ENCODE measurements at places on chromosomes 3 and 15.
A peak's percentile ranks its signal among the peaks of the same experiment; 100 is the strongest.

DNA sequence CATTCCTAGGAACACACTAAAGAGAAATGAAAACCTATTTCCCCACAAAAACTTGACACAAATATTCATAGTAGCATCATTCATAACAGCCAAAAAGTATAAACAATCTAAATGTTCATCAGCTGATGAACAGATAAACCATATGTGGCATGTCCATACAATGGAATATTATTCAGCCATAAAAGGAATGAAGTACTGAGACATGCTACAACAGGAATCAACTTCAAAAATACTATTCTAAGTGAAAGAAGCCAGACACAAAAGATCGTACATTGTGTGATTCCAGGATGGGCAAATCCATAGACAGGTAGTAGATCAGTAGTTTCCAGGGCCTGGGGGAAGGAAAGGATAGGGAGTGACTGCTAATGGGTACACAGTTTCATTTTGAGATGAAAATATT, 118.0 kb downstream of the GSK3B start:
- no peak for DNase-seq

DNA sequence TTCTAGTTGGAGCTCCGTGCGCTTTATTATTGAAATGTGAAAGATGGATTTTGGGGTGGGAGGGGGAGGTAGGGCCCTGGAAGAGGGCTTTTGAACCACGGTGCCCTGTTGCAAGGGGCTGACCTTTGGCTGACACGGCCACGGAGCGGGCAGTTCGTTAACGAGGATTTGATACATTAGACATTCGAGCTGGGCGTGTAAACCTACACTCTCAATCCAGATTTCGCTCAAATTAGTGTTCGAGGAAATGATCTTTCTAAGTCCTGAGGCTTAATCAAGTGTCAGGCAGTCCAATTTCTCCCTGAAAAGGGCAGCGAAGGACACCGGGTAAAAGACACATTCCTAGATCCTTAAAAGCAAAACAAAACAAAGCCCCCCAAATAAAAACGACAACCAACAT, 13.0 kb downstream of the ZIC1 start:
- DNase-seq: no peak

DNA sequence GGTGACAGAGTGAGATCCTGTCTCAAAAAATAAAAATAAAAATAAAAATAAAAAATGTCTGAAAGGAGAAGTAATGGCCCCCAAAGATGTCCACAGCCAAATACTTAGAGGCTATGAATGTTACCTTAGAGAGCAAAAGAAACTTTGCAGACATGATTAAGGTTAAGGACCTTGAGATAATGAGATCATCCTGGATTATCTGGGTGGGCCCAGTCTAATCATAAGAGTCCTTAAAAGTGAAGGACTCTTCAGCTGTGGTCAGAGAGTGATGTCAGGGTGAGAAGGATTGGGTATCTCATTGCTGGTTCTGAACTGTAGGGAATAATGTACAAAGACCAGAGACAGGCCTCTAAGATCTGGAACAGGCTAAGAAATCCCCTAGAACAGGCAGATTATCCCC, 84.9 kb upstream of the POU1F1 start:
- DNase-seq: no peak

DNA sequence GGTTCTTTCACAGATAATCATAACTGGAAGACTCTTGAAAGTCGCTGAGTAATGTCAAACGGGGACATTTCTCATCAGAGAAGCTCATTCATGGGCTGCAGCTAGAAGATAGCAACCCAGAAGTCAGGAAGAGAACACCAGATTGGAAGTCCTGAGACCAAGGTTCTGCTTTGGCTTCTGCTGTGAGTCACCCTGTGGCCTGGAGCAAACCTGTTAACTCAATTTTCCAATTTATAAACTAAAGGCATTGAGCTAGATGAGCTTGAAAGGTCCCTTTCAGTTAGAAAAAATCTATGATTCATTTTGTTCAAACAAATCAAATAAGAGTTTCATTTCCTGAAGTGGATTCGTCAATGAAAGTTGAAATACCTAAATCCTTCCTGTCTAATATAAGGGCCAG, 402.2 kb downstream of the EPHB1 start:
- no peak for DNase-seq

DNA sequence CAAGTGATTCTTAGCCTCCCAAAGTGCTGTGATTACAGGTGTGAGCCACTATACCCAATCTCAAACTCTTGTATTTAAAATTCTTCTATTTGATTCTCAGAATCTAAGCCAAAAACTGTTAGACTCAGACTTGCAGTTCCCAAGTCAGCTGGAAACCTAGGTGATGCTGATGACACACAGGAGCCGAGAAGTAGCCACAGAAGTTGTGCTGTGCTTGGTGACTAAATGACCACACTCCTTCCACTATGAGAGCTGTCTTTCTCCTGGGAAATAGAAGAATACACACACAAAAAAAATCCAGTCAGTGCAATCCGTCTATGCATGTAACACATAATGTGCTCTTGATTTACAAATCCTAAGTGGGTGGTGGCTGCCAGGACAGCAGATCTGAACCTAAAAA, 33.9 kb downstream of the ILDR1 start:
- DNase-seq: no peak

GRCh38 chr15:83445643-83446042, 1.5 kb upstream of the SH3GL3 start:
- no peak for DNase-seq

DNA sequence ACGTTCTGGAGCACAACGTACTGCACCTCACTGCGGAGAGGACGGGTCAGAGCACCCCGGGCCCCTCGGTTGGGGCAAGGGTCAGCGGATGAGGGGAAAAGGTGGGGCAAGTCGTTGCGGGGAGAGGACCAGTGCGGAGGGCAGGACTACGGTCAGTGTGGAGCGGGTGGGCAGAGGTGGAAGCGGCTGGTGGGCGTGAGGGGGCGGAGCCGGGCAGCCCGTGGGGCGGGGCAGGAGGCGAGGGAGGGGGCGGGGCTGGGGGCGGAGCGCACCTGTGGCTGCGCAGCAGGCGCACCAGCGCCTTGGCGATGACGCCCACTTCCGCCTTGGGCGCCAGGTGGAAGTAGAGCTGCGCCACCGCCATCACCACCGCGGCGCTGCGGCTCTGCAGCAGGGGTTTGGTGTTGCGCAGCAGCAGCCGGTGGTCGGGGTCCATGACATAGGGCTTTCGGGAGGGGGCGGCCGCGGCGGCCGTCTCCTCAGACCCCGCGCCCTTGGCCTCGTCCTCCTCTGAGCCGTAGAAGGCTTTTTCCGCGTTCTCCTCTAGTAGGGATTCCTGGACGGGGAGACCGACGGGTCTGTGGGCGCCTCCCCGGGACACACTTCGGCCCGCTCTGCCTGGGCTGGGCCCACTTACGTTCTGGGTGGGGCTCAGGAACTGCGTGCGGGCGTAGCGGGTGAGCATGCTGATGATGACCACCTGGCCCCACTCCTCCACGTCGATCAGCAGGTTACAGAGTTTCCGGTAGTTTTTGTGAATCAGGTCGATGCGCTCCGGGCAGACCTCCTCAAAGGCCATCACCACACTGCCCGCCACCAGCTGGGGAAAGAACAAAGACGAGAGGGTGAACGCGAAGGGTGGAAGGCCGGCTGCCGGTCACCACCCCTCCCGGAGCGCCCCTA, 29.2 kb downstream of the AP3B2 start:
- peak; percentile 58 for DNase-seq

- DNase-seq: no peak
Measured at GRCh38 chr3:35422836-35423601, 216.3 kb upstream of the ARPP21 start.

DNA sequence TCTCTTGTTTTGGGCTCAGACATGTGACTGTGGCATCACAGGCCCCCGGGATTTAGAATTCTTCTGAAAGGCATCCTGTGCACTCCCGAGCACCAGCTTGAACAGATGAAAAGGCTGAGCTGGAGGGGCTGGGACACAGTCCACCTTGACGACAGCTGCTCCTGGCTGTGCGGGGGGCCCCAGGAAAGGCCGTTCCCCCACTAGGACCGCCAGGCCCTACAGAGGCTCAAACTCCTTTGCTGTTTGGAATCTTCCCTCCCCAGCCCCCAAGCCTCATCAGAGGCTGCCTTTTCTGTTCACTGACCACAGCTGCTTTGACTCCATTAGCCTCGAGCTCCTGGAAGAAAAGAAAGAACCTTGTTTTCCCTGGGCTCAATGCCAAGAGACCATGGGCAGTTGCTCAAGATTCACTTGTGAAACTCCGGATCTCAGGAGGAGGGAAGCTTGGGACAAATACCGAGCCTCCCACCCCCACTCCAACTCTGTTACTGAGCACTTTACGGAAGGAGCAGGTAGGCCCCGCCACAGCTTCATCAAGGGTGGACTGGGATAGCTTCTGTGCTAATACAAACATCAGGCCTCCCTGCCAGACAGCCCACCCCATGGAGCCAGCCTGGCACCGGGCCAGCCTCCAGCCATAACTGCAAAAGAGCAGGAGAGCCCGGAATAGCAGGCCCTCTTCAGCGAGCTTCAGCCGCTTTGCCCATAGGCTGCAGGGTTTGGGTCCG, 15.7 kb downstream of the CIDEC start:
- no peak for DNase-seq

- DNase-seq: no peak
Measured at GRCh38 chr15:98034731-98035130, 74.2 kb downstream of the ARRDC4 start.

- no peak for DNase-seq
Measured at GRCh38 chr15:48644827-48645557, 517 bp downstream of the FBN1 start.

DNA sequence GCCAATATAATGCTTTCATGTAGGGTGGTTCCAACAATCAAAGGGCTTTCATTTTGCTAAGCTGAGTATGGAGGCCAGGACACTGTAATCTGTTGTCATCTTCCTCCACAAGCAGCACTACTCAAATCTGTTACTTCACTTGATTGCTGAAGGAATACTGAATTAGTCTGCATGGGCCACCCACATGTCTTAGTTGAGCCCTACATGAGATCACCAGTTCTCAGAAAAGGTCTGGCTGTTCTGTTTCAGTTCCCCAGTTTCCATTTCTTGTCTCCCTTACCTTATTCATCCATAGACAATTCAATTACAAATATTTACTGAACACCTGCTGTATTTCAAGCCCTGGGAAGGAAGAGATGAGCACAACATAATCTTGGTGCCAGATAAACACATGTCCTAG, 119.2 kb downstream of the FHIT start:
- DNase-seq: no peak

GRCh38 chr3:193819117-193820010, 226.4 kb downstream of the OPA1 start:
- no peak for DNase-seq

- DNase-seq: no peak
Measured at GRCh38 chr3:13025090-13025489, 48.1 kb downstream of the IQSEC1 start.

DNA sequence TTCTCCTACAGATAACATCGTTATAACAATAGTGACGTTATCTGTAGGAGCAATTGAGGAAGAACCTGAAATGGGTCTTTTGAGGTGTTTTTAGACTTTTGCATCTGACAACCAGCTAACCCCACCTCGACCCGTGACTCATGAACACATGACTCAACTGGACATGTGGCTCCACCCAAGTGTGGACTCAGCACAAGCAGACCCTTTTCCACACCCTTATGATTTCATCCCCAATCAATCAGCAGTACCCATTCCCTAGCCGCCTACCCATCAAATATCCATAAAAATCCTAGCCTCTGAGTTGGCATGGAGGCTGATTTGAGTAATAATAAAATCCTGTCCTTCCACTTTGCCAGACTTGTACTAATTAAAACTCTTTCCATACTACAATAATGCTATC, 255.4 kb downstream of the ARPP21 start:
- DNase-seq: no peak

- DNase-seq: no peak
Measured at GRCh38 chr3:28099296-28099695, 142.1 kb upstream of the CMC1 start.

DNA sequence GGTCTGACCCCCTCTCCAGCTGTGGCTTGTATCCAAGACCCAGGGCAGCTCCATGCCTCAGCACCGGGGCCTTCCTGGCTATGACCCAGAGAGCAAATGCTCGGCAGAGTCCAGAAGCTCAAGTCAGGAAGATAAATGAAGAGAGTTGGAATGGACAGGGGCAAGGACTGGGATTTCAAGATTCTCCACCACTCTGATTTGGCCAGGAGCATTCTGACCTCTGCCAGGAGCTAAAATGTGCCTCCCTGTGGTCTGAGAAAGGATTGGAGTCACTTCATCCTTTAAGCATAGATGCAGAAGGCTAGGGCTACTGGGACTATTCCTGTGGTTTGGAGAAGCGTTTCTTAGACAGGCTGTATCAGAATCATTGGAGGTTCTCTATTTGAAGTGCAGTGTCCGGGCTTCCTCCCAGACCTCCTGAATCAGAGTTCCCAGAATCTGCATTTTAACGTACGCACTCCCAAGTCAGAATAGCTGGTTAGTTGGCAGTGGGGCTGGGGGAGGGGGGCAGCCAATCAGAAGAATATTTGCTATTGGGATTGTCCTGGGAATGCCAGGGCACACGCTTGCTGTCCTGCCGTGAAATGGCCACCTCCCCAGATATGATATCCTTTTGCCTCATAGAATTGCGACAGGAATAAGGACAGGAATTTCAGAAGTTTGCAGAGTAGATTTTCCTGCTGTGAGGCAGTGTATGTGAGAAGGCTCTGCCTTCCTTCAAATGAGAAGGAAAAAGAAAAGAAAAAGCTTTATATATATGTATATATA, 57.4 kb downstream of the HRH1 start:
- DNase-seq: no peak

- no peak for DNase-seq
Measured at GRCh38 chr3:94069194-94069813, 6.4 kb downstream of the NSUN3 start.

GRCh38 chr15:58472821-58473581, 41.2 kb downstream of the LIPC start:
- peak; percentile 17 for DNase-seq

GRCh38 chr3:49611291-49611690, 57.0 kb downstream of the BSN start:
- no peak for DNase-seq

DNA sequence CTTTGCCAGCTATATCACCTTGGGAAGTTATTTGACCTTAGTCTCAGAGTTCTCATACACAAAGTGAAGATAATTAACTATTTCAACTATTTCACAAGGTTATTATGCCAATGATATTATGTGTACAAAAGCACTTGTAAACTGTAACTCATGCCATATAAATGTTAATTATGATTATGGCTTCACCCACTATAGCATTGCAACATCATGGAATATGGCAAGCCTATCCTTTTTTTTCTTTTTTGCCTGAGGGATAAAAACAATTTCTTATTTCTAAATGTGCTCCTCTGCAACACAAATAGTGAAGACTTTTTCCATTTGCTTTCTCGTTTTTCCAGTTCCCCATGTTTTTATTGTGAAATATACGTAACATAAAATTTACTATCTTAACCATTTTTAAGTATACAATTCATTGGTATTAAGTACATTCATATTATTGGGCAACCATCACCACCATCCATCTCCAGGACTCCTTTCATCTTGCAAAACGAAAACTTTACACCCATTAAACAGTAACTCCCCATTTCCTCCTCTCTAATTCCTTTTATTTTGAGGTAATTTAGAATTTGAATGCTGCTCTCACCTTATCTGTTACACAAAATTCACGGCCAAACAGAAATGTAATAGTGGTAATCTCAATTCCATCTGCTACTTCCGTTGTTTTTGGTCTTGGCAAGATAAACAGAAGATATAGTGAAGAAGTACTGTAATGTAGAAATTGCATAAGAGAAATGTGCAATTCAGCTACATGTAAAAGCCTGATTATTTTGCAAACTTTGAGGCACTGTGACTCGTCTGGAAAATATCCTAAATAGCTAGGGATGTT, 46.3 kb downstream of the NANOGP8 start:
- DNase-seq: no peak

GRCh38 chr3:38614651-38615352, 34.7 kb downstream of the SCN5A start:
- no peak for DNase-seq

- DNase-seq: no peak
Measured at GRCh38 chr3:30421266-30421665, 185.1 kb upstream of the TGFBR2 start.

All from stimulated activated CD8-positive, alpha-beta memory T cell treated with anti-CD3 and anti-CD28 coated beads, Interleukin-7, amount 100 ng/mL, for 1 hour (primary cell).